ENCODE measurements at places on chromosomes 3 and 15. TPM values are rescaled to one million over a fixed set of nuclear protein-coding genes. Genes with fewer than 3 reads are reported as not detected.

DNA sequence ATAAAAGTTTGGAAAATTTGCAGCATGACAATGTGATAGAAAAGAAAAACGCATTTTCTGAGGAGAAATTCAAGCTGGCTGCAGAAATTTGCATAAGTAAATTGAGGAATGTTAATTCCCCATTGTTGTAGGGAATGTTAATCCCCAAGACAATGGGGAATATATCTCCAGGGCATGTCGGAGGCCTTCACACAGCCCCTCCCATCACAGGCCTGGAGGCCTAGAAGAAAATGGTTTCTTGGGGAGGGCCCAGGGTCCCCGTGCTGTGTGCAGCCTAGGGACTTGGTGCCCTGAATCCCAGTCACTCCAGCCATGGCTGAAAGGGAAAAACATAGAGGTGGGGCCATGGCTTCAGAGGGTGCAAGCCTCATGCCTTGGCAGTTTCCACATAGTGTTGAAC lies 101.1 kb downstream of the BOC start:
- no peak for DNase-seq

GRCh38 chr3:64299206-64299605 lies 73.9 kb upstream of the PRICKLE2 start:
- DNase-seq: no peak

Gene GHRL
- not detected for total RNA-seq

DNA sequence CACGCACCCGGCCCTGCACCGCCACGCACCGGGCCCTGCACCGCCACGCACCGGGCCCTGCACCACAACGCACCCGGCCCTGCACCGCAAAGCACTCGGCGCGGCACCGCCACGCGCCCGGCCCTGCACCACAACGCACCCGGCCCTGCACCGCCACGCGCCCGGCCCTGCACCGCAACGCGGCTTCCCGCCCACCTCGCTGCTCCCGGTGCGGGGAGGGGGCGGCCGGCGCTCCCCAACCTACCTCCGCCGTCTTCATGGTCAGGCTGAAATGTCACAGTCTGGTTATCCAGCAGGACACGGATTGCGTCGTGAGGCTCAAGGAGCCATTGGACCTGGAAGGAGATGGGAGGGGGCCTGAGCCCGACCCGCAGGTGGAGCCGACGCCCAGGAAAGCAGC lies 41.8 kb downstream of the MUC20 start:
- DNase-seq: no peak

Gene RLBP1
- total RNA-seq: 37.2 TPM

Gene ZMYND10
- 0.61 TPM for total RNA-seq

Gene CADPS
- not detected for total RNA-seq

- no peak for DNase-seq
These were observed 62.7 kb downstream of the B3GNT5 start for GRCh38 chr3:183315739-183316138.

- no peak for DNase-seq
These were observed 597.8 kb downstream of the FGF12 start for GRCh38 chr3:192129586-192129985.

- no peak for DNase-seq
These were observed 63.9 kb downstream of the NFKBIZ start for GRCh38 chr3:101913168-101913567.

- peak; percentile 32 for DNase-seq
These were observed 3.8 kb upstream of the TIMMDC1 start for GRCh38 chr3:119494597-119494996.
